Activated CD4-positive, alpha-beta T cell treated with anti-CD3 and anti-CD28 coated beads, Interleukin-2, amount 50 U/mL, for 4 hours (primary cell): ENCODE measurements at places on chromosomes 12 and 14.

DNA sequence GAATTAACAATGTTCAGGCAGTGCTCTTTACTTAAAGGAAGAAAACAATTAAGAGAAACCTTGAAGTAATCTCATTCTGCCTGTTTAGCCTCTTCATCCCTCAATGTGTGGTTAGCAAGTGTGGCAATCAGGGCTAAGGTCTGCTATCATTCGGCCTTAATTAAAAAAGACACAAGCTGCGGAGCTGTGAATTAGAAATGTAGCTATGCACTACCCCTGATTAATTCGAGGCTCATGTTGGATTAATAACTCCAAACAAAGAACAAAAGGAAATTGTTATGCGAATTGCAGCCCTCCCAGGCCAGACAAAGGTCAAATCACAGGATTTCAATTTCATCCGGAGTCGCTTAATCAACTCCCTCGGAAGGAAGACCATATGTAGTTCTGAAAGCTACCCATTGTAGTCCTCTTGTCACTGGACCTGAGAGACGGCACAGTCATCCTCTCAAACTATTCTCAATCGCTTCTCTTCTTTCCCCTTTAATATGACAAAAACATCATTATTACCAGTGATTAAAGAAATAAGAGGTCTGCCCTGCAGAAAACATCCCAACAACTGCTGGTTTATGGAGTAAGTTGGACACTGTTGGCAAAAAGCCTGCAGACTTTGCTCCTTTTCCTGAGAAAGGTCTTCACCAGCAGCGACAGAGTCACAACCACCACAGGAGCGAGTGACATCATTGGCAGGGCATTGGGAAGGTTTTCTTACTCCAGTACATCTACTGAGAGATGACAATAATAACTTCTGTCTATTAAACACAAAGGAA, 71.1 kb upstream of the SOX5 start:
- DNase-seq = no peak

DNA sequence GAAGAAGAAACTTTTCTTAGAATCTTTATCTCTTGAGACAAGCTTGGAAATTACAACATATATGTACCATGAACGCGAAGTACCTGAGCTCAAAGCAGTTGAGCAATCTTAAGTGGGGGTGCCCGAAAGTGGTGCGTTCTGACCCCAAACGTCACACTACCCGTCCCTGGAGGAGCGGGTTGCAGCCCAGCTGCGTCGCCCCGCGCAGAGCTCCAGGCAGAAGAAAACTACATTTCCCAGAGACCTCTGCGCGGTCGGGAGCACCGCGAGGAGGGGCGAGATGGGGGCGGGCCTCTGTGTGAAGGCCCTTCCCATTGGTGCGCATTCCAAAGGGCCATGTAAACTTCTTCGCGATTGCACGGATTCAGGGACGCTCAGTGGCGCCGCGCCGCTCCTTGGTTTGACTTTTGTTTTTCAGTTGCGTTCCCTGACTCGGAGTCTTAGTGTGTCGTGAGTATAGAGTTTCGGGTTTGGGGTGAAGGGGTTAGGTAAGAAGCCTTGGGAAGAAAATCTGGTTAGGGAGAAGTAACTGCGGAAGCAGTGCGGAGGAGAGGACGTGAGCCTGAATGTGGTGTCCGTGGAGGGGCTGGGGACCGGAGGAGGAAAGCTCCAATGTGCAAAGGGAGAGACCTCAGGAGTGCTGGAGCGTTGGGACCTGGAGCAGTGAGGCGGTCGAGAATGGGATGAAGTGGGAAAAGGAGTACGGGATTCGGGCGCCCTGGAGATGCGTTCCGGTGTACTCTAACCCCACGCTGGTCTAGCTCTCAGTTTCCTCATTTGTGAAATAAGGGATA, at the start of gene CCDC77:
Gene CCDC77, plus strand, starts transcription at position 410 of the 794 bp plus-strand sequence. CDS start 7,740 bp downstream, outside the sequence.
- DNase-seq = peak; percentile 88

DNA sequence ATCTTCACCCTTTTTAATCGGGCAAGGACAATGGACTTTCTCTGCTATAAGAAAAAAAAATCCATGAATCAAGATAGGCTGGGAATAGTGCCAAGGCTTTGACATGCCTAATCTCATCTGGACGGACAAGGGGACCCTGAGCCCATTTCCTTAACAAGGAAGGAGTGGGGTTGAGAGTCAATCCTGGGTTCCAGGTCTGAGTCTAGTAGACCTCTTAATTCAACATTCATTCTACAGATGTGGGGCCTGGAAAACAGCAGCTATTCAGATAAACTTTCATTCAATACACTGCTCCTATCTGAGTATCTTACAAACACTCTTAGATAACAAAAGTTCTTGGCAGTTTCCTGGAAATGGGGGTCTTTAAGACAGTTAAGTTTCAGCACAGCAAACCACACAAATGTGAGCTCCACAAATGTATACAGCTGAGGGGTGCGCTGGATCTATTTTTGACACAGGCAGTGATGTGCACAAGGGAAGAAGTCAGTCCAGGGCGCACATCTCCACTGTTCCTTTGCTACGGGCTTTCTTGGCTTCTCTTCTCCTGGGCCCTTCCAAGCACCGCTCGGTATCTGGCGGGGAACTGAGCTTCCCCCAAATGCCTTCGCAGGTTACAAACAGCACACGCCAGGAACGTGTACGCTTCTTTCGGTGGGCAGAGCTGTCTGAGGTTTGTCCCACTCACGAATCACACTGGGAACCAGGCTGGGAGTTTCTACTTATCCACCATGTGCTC, 82.2 kb upstream of the GPR68 start:
- DNase-seq = no peak

GRCh38 chr12:57803319-57803893, 15.1 kb downstream of the AVIL start:
- DNase-seq = peak; percentile 15

- DNase-seq = peak; percentile 84
Measured at GRCh38 chr12:104958001-104958804, at the start of gene SLC41A2. Gene SLC41A2 (minus strand): TSS chr12:104958290. CDS start chr12:104928527, 29,763 bp downstream.

GRCh38 chr12:112184056-112184887, 58.9 kb downstream of the TRAFD1 start:
- no peak for DNase-seq

DNA sequence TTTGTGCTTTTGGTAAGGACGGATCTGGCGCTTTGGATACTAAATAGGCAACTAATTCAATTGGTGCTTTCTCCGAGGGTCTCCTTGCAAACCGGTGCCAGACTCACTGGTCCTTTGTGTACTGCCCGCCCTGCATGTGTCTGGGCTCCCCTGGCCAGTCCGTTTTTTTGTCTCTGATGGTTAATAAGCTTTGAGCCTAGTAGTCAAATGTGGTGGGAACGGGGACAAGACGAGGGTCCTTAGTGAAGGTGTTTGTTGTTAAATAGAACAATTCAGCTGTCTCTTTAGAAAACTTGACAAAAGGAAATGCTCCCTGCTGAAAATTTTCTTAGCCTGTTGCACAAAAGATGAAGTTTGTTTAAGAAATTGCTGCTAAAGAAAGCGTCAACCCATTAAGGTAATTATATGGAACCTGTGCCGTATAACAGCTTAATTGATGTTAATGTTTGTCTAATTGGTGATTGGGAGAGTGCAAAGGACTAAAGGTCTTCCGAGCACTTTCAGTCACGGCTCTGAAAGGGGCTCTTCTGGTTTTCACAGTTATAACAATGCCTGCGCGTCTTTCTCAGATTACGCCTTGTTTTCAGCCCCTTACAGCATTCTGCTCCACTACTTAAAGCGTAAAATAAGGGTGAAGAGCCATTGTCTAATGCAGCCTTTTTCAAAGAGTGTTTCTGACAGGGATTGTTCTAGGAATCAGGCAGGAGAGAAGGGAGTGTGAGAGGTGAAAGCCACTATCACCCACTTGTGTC, 537.4 kb downstream of the PRKD1 start:
- DNase-seq = no peak

GRCh38 chr12:116577154-116577561, 18.0 kb downstream of the MAP1LC3B2 start:
- no peak for DNase-seq

GRCh38 chr12:51897181-51897580, 9.3 kb downstream of the ANKRD33 start:
- no peak for DNase-seq

DNA sequence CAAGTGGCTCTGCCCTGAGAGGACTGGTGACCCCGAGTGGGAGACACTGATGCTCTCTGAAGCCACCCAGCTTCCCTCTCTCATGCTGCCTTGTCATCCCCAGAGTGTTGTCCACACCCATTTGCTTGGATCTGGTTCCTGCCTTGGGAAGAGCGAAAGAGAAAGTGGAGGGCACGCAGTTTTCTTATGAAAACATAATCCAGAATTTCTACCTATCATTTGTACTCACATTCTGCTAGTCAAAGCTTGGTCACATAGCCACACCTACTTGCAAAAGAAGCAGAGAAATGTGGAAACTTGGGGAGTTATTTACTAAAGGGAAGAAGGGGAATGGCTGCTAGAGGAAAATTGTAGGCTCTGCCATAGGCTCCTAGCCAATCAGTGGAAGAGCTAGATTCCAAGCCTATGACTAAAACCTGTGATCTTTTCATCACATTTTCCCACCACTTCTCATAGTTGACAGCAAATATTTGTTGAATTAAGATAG, 326.3 kb downstream of the ZFP36L1 start:
- no peak for DNase-seq

DNA sequence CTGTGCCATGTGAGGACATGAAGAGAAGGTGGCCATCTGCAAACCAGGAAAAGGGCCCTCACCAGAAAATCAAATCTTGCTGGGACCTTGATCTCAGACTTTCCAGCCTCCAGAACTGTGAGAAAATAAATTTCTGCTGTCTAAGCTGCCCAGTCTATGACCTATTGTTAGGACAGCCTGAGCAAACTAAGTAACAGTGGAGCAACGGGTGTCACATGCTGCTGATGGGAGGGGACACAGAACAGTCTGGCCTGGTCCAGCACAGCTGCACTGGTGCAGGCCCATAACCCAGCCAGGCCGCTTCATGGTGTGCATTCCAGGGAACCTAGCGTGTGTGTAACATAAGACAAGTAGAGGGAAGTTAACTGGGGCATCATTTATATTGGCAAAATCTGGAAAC, 42.1 kb downstream of the GRIP1 start:
- no peak for DNase-seq
